ENCODE measurements at places on chromosomes 16 and 17. TPM values are rescaled to one million over a fixed set of nuclear protein-coding genes. Genes with fewer than 3 reads are reported as not detected.

WFIKKN1 gene
- total RNA-seq: under 0.01 TPM

RTN4RL1 gene
- total RNA-seq: 0.43 TPM

MYO15B gene
- 3.9 TPM for total RNA-seq

PPP4C gene
- total RNA-seq: 209 TPM

PIK3R6 gene
- total RNA-seq: not detected

HOXB13 gene
- total RNA-seq: 0.32 TPM

IRX3 gene
- 0.86 TPM for total RNA-seq

AARSD1 gene
- 16.0 TPM for total RNA-seq

NR1D1 gene
- 1.7 TPM for total RNA-seq

KRTAP4-6 gene
- total RNA-seq: not detected

COL1A1 gene
- total RNA-seq: 2,749 TPM

ELMO3 gene
- total RNA-seq: 0.43 TPM

TVP23C gene
- total RNA-seq: 45.4 TPM

FAM234A gene
- 59.6 TPM for total RNA-seq

DNA sequence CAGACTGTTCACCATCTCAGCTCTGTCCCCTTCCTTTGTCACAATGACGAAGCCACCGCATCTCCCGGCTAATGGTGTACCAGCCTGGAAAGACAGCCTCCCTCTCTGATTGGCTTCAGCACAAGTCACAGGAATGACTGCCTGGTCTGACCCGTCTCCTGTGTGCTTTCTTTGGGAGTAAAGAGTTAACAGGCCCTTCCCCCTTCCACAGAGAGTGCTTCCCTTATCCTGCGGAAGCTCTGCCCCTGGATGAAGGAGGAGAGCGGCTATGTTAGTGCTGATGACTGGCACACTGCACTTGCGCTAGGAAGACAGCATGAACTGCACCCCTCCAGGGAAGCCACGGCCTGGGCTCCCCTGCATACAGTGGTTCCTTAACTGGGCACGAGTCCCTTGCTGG, 11.3 kb downstream of the USB1 start:
- DNase-seq: no peak

- DNase-seq: peak; percentile 37
Measured at GRCh38 chr16:9013508-9013864, 49.8 kb upstream of the USP7 start.

- no peak for DNase-seq
Measured at GRCh38 chr17:4807605-4808377, 839 bp downstream of the PLD2 start.

GRCh38 chr17:65147955-65148354, 10.8 kb downstream of the RGS9 start:
- DNase-seq: no peak

DNA sequence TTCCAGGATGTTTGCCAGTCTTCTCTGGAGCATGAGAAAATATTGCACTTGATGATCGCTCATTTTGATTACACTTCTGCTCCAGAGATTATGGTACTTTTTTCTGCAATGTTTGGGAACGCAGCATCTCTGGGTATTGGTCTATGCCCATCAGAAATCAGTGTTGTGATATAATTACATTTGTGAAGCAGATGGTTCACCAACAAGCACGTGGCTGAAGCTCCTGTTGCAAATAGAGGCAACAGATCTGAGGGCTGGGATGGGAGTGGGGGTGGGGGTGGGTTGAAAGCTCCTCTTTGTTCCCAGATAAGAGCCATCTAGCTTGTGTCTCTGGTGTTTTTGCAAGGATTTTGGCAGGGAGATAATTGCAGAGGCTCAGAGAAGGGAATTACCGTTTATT, 252.3 kb downstream of the SHISA9 start:
- no peak for DNase-seq

DNA sequence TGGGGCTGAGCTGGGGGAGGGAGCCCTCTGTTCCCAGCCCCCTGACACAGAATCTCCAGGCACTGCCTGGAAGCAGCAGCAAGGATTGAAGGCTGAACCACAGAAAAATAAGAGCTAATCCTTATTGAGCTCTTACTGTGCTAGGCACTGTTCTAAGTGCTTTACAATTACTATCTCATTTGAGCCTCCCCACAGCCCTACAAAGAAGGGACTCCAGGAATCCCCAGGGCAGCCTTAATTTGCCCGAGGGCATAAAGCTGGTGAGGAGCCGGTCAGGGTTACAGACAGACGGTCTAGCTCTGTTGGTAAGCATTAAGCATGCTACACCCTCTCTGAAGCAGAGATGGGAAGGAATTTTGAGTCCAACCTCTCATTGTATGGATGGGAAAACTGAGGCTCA, 7.0 kb downstream of the SAMD14 start:
- DNase-seq: no peak

DNA sequence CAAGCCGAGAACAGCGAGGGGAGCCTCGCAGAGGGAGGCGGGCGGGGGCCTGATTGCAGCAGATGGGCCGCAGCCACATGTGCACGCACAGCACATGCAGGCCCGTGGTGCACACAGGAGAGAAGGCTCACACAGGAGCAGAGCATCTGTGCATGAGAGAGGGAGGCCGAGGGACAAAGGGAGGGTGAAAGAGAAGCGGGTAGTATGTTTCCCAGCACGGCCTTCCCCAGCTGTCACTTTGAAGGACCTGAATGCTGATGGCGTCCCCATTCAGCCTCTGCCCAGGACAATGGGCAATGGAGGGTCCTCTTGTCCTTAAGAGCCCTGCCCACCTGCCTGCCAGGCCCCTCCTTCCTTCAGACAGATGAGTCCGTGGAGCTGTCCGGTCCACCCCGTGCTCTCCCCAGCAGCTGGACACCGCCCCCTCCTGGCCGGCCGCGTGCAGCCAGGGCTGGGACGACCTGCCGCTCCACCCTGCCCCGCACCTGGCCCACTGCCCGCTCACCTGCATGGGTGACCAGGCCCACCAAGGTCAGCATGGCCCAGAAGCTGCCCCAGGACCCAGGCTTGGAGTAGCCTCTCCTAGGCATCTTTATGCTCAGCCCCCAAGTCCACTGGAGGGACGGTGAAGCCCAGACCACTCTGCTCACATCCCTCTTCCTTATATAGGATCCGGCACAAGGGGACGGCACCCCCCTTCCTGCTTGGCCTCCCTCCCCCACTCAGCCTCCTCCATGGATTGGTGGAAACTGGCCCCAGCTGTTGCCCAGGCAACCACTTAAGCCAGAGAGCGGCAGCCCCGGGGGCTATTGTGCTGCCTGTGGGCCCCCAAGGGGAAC, at the start of gene BTBD17:
Gene BTBD17, minus strand, starts transcription at position 639 of the 839 bp plus-strand sequence. Its CDS starts 49 bp downstream, at position 590.
- DNase-seq: peak; percentile 21

- DNase-seq: no peak
Measured at GRCh38 chr17:29114141-29114540, 66.1 kb downstream of the MYO18A start.

- no peak for DNase-seq
Measured at GRCh38 chr17:81707725-81708646, 4.1 kb upstream of the SLC25A10 start.

DNA sequence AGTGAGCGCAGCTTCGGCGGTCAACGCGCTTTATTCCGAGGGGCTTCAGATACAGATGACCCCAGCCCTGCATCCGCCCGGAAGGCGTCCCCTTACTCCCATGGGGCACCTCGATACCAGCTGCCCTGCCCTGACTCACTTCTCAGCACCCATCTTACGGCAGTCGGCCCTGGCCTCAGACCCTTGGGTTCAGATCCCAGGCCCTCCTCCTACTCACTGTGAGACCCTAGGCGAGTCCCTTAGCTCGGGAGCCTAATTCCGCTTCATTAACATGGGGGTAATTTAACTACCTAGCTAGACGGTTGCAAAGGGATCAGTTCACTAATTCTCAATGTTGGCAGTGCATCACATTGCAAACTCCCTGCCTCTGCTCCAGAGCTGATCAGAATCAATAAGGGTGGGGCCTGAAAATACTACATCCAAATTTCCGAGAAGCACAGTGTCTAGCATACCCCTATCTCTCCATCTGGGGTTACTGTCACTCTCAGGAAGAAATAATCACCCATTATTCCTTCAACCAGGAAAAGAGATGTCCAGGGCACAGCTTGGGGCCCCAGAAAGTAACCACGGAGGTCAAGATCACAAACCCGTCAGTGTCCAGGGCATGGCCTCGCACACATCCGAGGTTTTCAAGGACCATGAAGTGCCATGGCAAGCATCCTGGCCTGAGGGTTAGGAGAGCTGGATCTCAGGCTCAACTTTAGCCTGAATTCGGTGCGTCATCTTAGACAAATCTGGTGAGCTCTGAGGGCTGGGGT, 415 bp upstream of the FLOT2 start:
- no peak for DNase-seq

- DNase-seq: no peak
Measured at GRCh38 chr17:11239379-11239970, 1.5 kb upstream of the SHISA6 start.

GRCh38 chr16:87426423-87427215, 34.5 kb downstream of the MAP1LC3B start:
- no peak for DNase-seq

DNA sequence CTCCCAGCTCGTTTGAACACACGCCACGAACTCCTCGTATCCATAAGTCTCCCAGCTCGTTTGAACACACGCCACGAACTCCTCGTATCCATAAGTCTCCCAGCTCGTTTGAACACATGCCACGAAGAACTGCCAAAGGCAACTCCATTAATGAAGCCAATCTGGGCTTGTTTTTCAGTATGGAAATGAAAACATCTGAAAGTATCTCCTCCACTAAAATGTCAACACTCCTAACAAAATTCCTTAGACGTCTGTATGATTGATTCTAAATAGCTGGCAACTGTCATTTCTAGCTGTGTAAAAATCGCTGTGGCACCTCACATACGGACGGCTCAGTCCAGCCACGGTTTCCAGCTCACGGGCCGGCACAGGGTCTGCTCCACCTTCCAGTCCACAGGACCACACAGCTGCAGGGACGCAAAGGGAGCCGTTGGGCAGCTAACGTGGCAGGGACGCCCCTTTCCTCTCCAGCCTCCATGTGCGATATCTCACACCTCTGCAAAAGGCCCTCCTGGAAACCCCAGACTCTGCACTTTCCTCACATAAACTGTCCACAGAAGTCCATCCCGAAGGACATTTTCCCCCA, 67.1 kb upstream of the METRNL start:
- no peak for DNase-seq

DNA sequence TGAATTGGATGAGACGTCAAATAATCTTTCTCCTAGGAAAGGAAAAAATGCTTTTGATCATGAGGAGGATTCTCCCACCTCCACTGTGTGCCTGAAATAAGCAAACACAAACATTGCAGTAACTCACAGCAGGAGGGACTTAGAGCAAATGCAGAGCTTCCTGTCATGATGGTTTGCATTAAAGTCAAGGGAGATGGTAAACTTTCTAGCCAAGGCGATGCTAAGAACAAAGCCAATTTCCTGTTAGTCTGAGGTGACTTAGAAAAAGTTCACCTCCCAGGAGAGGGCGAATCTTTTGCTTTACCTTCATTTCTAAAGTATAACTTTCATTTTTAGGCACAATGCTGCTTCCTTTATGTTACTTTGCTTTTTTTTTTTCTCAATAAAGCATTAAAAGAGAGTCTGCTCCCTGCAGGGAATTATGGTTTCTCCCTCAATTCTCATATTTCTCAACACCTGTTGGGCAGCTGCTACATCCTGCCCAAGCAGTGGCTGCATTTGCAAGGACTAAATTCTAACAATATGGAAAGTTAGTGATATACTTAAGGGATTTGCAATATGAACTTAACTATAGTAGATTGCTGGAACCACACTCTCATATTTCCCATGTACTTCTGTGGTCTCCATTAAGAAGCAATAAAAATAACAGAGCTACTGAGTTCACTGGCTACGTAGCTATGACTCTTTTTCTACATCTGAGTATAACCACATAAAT, 175.6 kb downstream of the PCTP start:
- no peak for DNase-seq

DNA sequence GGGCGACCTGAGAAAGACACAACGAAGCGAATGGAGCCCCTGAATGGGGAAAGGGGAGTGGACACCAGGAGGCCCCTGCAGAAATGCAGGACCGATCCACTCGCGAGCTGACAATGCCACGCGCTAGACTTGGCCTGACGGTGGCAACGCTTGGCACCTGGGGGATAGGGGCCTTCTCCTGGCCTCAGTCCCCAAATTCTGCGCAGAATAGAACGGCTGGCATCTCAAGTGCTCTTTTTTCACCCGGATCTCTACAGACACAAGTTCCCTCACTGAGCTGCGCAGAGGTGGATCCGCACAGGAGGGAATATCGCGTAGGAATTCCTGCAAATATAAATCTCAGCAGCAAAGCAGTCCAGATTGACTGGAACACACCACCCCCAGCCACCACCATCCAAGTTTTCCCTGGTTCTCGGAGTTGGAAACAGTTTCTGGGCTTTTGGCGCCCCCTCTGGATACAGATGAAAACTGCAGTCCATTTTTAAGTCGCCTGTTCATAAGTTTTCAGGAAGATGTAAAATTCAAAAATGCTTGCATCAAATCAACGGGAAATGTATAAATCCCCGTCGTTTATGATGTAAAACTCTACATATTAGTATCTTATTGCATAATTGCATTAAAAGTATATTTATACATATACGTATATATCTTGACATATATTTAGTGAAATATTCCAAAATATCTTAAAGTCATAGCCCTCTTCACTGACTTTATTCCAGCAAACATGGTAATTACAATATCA, 2.3 kb upstream of the SOX9 start:
- peak; percentile 82 for DNase-seq

- DNase-seq: peak; percentile 79
Measured at GRCh38 chr17:38749223-38750043, 1.3 kb upstream of the PCGF2 start.

DNA sequence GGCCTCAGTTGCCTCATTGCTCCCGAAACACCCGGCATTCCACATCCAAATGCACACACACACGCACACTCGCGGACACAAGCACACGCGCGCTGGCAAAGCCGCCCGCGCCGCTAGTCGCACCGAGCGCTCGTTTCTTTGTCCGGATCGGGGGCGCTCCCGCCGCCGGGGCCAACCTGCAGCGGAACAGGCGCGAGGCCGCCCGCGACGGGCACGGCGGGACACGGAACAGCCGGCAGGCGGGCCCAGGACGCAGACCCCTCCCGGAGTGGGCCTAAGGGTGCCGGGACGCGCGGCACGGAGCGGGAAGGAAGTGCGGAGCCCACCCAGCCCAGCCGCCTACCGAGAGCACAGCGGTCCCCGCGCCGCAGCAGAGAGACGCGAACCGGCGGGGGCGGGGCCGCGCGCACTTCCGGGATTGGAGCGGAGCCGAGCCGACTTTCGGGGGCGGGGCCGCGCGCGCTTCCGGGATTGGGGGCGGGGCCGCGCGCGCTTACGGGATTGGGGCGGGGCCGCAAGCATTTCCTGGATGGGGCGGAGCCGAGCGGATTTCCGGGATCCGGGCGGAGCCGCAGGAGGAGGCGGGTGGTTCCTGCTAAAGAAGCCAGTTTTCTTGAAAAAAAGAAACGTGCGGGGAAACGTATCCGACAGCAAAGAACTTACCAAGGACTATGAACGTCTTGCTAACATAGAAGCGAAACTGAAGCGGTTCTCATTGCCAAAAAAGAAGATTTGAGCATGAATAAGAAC, at the start of gene CYBC1:
Gene CYBC1, minus strand, starts transcription at position 396 of the 750 bp plus-strand sequence. CDS start 1,498 bp downstream, outside the sequence.
- peak; percentile 95 for DNase-seq

Measured in fibroblast of villous mesenchyme (primary cell).